Dermis microvascular lymphatic vessel endothelial cell (primary cell): ENCODE measurements at places on chromosomes 13 and 19. TPM values are rescaled to one million over a fixed set of nuclear protein-coding genes. Genes with fewer than 3 reads are reported as not detected.

MRPL34 gene
- total RNA-seq, result 42.1 and 46.1 TPM in 2 replicates

DNA sequence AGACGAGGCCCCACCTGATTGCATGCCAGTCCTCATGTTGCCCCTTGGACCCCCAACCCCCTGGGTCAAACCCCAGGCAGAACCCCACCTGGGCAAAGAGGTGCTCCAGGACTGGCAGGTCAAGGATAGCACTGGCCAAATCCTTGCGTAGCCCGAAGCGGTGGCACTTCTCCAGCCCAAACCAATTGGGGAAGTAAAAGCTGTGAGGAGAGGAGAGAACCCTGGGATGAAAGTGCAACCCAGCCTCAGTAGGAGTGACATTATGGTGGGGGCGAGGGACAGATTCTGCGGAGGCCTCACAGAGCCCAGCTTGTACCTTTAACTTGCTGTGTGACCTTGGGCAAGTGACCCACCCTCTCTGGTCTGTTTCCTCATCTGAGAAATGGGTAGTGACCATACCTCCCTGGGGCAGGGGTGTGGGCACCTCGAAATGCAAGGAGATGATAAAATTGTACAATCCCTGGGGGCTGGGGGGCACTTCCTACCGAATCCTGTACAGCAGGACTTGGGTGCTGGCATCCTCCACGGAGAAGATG, 4.4 kb downstream of the JAK3 start:
- no peak for DNase-seq

KASH5 gene
- total RNA-seq, result not detected in 2 replicates

ACP5 gene
- 0.26 and 0.38 TPM in 2 replicates for total RNA-seq

ADGRE1 gene
- total RNA-seq, result not detected in 2 replicates

DNA sequence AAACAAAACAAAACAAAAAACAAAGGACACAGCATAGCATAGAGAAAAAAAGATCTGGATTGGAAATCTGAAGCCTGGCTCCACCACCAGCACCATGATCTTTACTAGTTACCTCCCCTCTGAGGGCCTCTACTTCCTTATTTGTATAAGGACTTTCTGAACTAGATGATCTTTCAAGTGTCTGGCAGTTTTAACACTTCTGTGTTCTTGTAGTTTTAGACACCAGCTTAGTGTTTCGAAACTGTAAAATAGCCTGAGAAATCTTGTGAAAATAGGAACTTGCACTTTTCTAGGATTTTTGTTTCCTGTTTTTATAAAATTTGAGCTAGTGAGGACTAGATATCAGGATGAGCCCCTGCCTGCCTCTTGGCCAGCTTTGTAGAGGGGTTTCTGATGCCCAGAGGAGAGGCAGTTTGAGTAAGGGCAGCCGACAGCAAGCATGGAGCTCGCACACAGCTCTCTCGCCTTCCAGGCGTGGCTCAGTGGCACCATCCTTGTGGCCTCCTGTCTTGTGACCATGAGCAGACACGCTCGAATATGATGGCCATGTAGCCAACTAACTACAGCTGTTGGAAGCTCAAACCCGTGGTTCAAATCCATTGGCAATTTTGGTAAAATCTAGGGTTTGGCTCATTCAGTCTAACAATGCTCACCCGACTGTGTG, 319.0 kb downstream of the KCNRG start:
- DNase-seq, result no peak

DNA sequence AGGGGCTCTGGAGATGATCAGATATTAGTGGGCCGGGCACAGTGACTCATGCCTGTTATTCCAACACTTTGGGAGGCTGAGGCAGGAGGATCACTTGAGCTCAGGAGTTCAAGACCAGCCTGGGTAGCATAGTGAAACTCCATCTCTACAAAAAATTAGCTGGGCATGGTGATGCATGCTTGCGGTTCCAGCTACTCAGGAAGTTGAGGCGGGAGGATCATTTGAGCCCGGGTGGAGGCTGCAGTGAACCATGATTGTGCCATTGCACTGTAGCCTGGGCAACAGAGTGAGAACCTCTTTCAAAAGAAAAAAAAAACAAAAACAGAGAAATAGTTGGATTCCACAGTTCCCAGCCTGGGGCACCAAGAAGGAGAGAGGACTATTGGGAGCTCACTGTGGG, 17.9 kb upstream of the SHFL start:
- no peak for DNase-seq

- DNase-seq, result peak; percentile 5
Observed at GRCh38 chr13:43664700-43665191, 122.0 kb downstream of the ENOX1 start.

GRCh38 chr19:2150794-2151338, 500 bp downstream of the AP3D1 start:
- peak; percentile 30 for DNase-seq

GRCh38 chr13:99730403-99730802, 229.1 kb downstream of the TM9SF2 start:
- no peak for DNase-seq

DNA sequence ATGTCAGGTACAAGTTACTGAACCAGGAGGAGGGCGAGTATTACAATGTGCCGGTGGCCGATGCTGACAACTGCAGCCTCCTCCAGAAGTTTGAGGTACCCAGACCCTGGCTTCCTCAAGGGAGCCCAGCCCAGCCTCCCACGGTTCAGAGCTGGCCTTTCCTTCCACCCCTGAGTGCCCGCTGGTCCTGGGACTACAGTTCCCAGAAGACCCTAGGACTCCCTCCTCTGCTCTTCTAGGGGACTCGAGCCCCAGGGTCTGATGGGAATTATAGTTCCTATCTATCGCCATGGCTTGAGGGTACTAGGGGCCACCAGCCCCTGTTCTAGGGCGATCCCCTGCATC, 11.0 kb downstream of the PRKCG start:
- no peak for DNase-seq

DNA sequence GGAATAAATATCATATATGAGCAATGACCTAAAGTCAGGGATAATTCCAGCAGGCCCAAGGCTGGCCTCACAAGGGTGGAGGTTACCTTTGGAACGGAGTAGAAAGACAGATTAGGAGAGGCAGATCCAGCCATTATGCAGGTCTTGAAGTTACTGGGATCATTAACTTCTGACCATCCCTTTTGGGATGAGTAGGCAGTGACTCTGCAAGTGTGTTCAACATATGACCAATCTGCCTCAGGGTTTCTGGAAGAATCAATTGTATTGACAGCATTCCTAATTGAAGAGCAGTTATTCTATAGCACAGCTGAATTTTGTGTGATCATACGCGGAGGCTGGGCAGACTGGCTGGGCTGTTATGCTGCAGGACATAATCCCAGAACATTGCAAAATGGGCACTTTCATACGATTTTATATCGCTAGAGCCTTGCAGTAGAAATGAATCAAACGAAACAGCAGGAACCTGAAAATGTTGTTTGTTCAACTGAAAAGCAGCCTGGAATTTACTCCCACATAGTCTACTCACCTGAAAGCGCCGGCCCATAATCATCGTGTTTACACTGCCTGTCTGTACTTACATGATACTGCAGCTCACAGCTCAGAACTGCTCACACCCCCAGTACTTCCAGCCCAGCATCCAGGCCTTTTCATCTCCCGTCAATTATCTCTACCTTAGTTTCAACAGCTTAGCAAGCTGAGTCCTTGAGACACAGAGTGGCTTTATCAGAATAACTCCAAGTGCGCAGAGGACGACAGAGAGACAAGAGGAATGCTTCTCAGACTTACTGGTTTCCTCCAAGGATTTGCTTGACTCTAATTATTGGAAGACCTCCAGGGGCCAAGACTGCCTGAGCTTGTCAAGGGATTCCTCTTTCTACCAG, 556.1 kb downstream of the EFNB2 start:
- DNase-seq, result no peak

GRCh38 chr19:49871349-49871985, 4.1 kb upstream of the PNKP start:
- DNase-seq, result no peak

- DNase-seq, result no peak
Observed at GRCh38 chr19:13095934-13096927, 6.4 kb downstream of the LYL1 start.

DNA sequence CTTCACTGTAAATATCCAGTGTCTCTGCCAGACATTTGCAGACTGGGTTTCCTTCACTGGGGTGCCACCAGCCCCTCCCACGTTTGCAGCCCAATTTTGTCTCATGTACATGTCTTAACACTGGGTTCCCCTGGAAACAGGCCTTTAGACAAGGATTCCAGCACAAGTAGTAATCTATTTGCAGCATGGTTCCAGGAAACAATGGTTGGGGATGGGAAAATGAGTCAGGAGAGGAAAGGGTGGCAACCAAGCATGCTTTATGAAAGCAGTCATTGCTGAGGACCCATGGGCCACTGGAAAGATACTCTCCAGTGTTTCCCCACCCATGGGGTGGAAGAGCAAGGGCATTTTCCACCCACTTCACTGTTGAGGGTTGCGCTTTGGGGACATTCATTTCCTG, 53.6 kb upstream of the FARP1 start:
- DNase-seq, result no peak

GRCh38 chr13:80131204-80131603, 209.7 kb downstream of the SPRY2 start:
- peak; percentile 33 for DNase-seq

GRCh38 chr13:43036351-43037250, 13.2 kb downstream of the DNAJC15 start:
- DNase-seq, result no peak
